NCI-H2081 treated with DMSO at 0.1 percent for 48 hours (cell line): ENCODE measurements at places on chromosomes 13 and 19.

DNA sequence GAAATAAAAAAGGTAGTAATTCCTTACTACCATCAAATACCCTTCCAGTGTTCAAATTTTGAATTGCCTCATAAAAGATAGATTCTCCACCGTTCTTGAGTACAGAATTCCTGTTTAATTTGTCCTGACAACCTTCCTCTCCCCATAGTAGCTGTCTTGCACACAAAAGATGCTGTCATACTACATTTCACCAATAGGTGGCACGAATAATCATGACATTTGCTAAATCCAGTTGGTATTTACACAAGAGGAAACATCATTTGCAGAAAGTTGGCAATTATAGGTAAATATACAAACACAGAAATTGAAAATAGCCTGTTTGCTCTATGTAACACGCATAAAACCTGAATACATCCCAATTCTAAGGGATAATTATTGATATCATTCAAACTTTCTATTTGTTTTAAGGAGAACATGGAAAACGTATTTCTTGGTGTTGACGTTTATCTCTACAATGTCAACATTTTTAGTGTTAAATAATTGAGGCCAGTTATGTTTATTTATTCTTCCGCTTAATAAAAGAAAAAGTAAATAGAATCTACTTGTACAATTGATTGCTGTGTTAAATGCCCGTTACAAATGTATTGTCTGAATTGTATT is 58.3 kb upstream of the CLDN10 start:
- DNase-seq, result peak; percentile 48

DNA sequence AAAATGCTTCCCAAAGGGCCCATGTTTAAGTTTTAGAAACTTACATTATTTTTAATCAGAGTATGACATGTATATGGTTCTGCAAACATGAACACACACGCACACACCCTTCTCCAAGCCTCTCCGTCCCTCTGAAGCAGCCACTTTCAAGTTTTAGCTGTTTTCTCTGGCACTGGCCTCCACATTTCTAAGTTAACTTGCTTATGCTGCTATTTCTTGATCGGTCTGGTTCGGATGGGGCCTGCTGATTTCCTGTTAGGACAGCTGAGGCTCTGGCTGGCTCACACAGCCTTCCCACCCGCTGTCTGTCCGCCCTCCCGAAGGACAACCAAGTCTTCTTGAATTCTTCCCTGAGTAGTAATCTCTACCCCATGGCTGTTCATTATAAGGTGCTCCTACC is 4.4 kb downstream of the SPC24 start:
- DNase-seq, result no peak

DNA sequence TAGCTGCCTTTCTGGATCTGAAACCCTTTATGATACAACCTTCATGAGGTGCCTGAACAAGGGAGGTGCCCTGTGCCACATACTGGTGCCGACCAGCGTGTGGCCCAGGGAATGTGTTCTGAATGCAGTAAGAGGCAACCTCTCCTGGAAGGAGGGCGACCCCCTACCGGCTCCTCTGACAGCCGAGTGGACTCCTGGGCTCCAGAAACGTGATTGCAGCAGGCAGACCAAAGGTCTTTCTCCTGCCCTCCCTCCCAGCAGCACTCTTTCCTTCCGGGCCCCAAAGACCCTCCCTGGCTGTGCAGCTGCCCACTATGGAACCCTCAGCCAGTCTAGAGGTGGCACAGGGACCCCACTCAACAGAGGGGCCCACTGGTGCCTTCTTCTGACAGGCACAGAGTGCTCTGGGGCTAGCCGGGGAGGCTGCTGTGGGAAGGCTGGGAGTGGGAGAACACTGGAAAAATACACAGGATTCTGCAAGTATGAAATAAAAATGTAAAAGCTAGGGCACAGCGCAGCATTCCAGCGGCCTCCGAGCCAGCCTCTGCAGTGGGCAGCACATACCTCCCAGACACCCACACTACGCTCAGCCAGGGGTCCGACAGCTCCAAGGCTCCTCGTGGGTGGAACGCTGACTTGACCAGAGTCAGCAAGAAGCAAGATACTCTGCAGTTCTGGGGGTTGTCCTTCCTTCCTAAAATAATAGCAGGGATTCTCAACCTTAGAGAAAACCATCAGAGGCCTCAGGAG is 14.9 kb downstream of the SH3GL1 start:
- DNase-seq, result no peak

DNA sequence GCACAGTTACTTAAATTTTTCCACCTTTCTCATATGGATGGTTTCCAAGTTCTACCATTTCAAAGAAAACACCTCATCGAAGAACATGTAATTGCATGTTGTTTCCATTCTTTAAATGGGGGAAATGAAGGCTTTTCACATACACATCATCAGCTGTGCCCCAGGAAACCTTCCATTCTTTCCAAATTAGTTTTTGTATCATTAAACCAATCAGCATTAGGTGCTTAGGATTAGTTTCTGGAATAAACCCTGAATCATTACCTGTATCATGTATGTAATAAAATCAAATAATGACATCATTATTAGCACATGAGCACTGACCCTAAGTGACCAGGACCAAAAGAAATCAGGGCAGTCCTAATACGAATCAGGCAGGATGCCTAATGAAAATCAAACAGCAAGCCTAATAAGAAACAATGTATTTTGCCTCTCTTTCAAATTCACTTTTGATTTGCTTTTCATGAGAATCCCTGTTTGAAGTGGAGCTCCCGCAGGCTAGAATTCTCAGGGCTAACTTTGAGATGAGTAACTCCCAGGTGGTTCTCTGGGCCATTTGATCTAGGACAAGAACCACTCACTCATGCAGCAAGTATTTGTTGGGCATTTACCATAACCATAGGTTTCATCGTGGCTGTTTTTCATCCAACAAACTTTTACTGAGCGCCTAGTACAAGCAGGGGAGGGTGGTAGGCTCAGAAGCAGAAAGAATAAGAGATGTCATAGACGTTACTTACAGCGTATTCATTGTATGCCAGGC is 89.2 kb downstream of the MZT1 start:
- no peak for DNase-seq

DNA sequence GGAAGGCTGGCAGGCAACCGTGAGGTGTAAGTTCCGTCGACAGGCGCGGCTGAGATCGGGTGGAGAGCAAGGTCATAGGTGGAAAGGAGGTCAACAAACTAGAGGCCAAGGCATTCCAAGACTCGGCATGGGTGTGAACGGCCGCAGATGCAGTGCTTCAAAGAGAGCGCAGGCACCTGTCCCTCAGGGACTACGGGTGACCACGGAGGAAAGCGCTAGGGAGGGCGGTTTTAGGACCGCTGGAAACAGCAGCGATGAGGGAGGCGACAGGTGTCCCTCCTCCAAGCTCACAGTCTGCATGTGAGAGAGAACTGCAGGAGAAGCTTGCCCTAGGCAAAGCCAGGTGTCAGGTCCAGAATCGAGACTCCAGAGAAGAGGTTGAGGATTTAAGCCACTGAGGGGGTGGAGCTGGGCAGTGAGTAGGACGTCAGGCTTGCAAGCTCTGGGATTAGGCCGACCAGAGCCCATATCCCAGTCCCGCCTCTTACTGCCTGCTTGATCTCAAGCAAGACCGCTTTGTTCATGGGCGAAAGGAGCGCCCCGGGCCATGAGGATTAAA is 1.6 kb upstream of the MLNR start:
- no peak for DNase-seq

- no peak for DNase-seq
These were observed at the start of gene ZNF780A for GRCh38 chr19:40090241-40091204. Gene ZNF780A, minus strand, starts transcription at chr19:40090943. Its CDS starts 6,190 bp downstream, at chr19:40084753.

DNA sequence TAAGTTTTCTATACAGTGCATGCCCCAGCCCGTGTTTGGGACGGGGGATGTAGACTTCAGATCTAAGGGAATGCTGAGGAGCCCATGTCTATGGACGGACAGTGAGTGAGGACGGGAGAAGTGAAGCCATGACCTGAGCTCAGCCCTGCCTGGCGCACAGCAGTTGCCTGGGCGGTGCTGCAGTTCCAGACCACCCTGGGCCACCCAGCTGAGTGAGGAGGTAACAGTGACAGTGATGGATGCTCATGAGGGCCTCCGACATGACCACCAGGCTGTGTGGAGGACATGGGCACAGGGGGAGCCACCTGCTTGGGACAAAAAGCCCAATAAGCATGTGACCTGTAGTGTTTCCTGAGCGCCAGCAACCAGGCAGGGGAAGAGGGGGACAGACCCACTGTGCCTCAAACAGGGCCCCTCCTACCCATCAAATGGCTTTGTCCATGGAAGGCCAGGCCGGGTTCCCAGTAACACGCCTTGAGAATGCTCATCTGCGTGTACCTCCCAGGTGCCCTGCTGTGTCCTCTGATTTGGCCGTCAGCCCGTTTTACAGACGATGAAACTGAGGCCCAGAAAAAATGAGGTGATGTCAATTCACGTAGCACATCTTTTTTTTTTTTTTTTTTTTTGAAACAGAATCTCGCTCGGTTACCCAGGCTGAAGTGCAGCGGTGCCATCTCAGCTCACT is 22.6 kb downstream of the NOSIP start:
- DNase-seq, result no peak

- DNase-seq, result no peak
These were observed 14.8 kb upstream of the RANBP3 start for GRCh38 chr19:5992756-5993155.

DNA sequence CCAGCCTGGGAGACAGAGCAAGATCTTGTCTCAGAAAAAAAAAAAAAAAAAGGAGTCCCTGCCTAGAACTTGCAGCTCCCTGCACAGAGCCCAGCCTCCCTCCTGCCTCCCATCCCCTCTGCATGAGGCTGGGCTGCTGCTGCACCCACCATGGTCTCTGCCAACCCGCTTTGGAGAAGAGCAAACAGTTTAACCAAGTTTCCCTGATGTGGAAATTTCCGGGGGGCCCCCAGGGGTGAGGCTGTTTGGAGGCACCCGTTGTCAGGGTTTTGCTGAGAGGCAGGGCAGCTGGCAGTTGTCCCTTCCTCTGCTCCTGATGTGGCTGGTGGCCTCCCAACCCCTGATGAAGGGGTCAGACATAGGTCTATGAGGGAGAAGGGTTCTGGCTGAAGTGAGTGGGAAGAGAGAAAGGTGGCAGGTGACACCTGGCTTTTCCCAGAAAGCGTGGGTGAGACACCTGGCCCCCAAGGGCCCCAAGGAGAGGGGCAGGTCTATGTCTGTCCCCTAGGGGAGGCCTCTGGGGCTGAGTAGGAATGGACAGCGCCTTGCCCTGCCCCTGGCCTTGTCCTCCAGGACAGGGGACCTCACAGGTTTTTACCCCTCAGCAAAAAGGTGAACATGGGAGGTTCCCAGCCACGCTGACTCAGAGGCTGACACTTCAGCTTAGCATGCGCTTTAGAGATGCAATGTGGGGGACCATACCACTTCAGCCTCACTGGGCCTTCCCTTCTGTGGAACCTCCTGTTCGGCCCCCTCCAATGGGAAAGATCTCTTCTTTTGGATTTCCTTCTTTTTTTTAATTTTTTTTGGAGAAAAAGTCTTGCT is 5.5 kb downstream of the LRP3 start:
- DNase-seq, result no peak
